ENCODE measurements at places on chromosomes 1 and 21.

DNA sequence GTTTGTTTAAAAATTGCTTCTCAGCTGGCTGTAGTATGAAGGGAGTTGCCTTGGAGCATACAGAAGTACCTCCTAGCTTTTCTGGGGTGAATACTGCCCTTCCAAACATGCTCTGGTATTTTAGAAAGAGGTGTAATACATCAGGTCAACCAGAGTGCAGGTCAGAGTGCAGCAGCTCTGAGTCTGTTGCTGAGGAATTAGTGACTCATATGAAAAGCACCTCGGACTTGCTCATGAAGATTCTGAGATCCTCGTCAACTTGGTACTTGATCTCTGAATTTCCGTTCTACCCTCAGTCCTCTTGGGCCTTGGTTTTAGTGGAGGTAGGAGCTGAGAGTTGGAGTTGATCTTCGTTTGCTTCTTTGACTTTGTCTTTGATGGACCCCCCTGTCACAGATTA, 67.3 kb downstream of the NOS1AP start:
- DNase-seq: no peak

- DNase-seq: no peak
These were observed 2.9 kb upstream of the INAVA start for GRCh38 chr1:200891774-200892157.

GRCh38 chr1:180505732-180506335, 3.5 kb upstream of the ACBD6 start:
- DNase-seq: no peak

DNA sequence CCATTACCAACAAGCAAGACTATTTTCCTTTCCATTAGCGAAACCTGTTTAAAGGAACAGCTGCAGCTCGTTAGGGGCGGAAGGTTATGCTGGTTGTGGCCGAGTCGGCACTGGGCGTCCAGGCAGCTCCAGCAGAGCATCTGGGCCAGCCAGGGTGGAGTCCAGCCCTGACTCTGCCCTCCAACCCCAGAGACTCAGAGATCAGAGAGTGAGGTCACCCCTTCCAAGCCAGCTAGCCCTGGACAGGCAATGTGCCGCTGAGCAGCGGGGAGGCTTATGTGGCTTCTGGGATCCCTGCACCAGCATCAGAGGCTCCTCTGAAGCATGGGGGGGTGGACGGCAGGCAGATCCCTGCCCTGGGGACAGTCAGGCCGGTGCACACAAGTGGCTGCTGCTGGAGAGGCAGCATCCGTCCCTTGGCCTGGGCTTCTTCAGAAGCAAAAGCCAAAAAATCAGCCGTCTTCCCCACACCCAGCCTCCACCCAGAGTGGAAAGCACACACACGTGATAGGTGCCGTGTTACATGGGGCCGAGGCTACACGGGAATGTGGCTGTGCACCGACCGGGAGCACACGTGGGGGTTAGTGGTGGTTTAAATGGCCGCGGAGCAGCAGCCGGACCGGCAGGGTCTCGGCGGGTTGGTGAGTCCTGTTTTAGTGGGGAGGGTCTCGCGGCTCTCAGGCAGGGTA, 30.1 kb downstream of the SLC66A1 start:
- no peak for DNase-seq

- DNase-seq: no peak
These were observed 41.5 kb upstream of the SAMD13 start for GRCh38 chr1:84259989-84260388.

- no peak for DNase-seq
These were observed 88.8 kb upstream of the ZBTB40 start for GRCh38 chr1:22362626-22363402.

DNA sequence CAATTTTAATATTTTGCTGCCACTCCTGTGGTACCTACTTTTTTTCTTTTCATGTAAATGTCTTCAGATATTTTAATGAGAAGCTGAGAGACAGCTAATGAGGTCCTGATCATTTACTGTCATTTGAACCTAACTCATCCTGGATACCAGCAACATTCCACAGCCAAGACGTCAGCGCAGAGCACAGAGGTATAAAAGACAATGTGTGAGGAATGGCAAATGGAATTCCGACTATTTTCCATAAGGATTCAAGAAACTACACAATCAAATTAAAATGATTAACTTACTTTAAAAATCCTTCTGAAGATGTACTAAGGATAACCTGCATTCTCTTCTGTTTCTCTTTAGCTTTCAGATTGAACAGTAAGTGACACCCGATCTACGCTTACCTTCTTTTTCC, 38.8 kb downstream of the HEATR1 start:
- no peak for DNase-seq

DNA sequence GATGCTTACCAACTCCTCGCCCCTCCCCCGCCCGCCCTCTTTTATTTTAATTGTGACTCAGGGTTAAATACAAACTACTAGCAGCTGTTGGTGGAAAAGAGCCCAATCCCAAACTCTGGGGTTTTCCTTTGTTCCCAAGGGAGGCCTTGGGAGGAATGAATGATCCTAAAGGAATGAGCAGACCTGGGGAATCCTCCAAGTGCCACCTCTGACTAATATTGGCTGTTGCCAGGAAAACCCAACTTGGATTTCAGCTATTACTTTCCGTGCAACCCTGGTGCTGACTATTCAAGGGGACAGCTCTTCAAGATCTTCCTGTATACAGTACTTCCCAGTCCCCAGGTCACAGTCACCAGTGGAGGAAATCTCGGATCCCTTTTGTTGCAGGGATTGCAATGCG, 1.3 kb upstream of the S100A10 start:
- DNase-seq: no peak

- DNase-seq: no peak
These were observed 93.9 kb upstream of the TARDBP start for GRCh38 chr1:10918531-10918930.

GRCh38 chr1:229203030-229203751, 67.7 kb upstream of the RAB4A start:
- DNase-seq: no peak

- DNase-seq: no peak
These were observed 23.8 kb downstream of the TGFBR3 start for GRCh38 chr1:91862120-91862519.

- DNase-seq: no peak
These were observed 4.2 kb upstream of the SIPA1L2 start for GRCh38 chr1:232634096-232634495.

DNA sequence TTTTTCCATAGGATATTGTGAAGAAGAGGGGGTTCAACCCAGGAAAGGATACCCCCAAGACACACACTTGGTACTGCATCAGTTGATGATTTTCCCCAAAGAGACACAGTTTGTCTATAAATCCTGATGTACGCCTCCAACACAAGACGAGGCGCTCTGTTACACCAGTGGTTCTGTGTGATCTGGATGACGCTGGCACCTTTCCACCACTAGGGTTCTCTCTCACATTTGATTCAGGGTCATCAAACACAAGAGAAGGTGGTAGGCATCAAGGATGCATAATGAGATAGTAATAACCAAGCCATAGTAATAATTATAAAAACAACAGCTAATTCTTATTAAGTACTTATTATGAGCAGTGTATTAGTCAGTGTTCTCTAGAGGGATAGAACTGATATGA, 508.8 kb upstream of the ZP4 start:
- no peak for DNase-seq

- no peak for DNase-seq
These were observed 12.4 kb downstream of the IPO9 start for GRCh38 chr1:201841265-201841912.

- DNase-seq: no peak
These were observed 69.9 kb downstream of the OBSCN start for GRCh38 chr1:228277491-228278431.

- DNase-seq: no peak
These were observed 7.4 kb downstream of the NR5A2 start for GRCh38 chr1:200034761-200035396.

DNA sequence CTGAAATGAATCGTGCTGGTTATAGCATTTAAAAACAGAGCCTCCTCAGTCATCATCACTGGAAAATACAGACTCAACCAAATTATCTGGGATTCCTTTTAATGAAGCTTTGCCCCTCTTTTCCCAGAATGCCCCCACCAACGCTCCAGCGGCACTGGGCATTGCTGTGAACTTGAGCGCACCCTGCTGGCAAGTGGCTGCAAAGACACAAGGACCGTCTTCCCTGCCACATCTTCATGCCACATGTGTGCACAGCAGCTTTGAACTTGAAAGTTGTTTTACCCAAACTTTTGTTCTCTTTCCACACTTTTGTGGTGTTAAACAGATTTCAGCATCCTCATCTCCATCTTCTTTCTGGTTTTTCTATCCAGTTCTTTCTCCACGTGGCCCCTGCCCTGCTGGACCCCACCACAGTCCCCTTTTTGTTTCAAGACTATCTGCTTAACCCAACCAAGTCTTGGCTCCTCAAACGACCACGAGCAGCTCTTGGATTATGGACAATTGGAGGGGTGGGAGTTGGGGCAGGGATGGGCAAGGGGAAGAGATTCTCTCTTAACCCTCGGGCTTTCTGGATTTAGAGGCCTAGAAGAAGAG, 12.8 kb upstream of the LMX1A start:
- no peak for DNase-seq

Data from NCI-H1105 treated with DMSO at 0.1 percent for 48 hours (cell line).